Activated T-helper 17 cell treated with anti-CD3 and anti-CD28 coated beads, Interleukin-2, amount 50 U/mL, for 72 hours (primary cell): ENCODE measurements at places on chromosomes 2 and 18. TPM values are rescaled to one million over a fixed set of nuclear protein-coding genes. Genes with fewer than 3 reads are reported as not detected.

DNA sequence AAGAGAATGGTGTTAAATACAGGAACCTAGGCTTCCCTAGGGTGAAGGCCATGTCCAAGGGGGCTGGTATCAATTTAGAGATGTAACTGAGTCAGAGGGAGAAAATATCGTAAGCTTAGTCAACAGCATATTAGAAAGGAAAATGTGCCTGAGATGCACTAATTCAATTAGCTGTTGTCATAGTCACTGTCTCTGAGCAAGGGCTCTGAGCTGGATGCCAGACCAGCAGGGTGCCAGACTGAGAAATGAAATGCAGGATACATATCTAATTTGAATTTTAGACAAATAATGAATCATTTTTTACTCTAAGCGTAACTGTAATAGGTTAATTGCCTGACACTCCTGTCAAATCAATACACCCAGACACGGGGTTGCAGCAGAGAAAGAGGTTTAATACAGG, 11.4 kb upstream of the SLC35F6 start:
- ATAC-seq: no peak

Gene HOXD11
- not detected for total RNA-seq

GRCh38 chr2:113036763-113037162, 15.9 kb downstream of the IL36B start:
- ATAC-seq: no peak

DNA sequence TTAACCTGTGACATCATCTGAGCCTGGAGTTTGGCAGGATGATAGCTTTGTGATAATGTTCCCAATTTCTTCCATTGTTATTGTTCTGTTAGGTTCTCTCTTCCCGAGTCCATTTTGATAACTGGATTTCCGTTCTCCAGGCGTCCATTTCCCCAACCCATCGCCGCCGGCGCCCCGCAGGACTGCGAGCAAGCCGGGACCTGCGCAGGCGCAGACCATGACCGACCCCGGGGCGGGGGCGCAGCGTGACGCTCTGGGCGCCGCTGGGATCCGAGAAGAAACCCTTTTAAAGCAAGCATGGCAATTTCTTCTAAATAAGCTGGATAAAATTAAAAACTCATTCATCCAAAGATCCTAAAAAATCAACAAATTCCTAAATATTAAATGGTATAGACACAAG, at the start of gene SLC25A52:
Gene SLC25A52, minus strand, starts transcription at position 186 of the 400 bp plus-strand sequence. CDS start 219 bp downstream, outside the sequence.
- ATAC-seq: no peak

Gene PDE11A
- total RNA-seq: not detected

GRCh38 chr2:3504741-3505140, 14.6 kb downstream of the ADI1 start:
- no peak for ATAC-seq
